ENCODE measurements at places on chromosomes 1 and 21.
A peak's percentile ranks its signal among the peaks of the same experiment; 100 is the strongest.

GRCh38 chr1:103517380-103518047, 8.0 kb upstream of the RNPC3 start:
- no peak for DNase-seq

DNA sequence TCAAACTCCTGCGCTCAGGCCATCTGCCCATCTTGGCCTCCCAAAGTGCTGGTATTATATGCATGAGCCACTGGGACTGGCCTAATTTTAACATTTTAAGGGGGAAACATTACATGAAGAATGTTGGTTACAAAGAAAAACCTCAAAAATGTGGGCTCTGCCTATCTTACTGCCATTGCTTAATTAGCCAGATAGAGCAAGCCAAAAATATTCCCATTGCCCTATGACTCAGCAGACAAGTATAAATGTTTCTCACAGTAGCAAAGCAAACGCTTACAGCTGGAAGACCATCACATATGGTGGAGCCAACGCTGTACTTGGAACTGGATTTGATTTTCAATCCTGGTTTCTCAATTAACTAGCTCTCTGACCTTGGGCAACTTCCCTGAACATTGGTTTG, 502.0 kb downstream of the SMYD3 start:
- DNase-seq: peak; percentile 87

- DNase-seq: no peak
Measured at GRCh38 chr1:201350884-201351283, 26.6 kb downstream of the TNNT2 start.

GRCh38 chr1:20936621-20937020, 149.5 kb upstream of the HP1BP3 start:
- no peak for DNase-seq

GRCh38 chr1:29563571-29563970, 327.2 kb downstream of the PTPRU start:
- no peak for DNase-seq

GRCh38 chr1:2210786-2211185, 16.2 kb upstream of the FAAP20 start:
- no peak for DNase-seq

GRCh38 chr1:57887964-57888491, 464.2 kb upstream of the DAB1 start:
- no peak for DNase-seq

DNA sequence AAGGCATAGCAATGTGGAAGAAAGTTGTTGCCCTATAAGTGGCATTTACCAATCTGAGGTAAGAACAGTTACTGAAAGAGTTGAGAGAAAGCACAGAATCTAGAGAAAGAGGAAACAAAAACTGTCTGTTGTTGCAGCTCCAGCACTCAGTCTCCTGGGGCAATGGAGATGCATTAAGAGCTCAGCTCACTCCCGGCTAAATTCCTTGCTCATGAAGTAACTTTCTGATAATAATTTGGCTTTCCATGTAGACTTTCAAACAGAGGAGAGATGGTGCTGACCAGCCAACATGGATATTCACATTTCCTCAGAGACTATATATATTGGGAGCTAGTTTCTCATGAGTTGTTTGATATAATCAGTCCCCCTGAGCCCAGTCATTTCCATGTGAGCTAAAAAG, 135.3 kb downstream of the GDAP2 start:
- no peak for DNase-seq

DNA sequence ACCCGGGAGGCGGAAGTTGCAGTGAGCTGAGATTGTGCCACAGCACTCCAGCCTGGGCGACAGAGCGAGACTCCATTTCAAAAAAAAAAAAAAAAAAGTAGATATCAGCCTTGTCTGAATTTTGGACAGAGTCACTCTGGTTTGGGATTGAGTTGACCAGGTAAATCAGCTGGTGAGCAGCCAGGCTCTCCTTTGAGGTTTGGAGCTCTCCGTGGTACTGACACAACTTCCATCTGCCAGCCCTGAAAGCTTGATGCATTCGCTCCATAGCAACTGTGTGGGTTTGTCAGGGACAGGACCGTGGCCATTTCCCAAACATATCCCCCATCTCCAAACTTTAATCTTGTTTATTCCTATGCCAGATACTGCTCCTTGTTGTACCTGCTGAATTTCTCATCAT, 155.2 kb downstream of the DMRTA2 start:
- no peak for DNase-seq

DNA sequence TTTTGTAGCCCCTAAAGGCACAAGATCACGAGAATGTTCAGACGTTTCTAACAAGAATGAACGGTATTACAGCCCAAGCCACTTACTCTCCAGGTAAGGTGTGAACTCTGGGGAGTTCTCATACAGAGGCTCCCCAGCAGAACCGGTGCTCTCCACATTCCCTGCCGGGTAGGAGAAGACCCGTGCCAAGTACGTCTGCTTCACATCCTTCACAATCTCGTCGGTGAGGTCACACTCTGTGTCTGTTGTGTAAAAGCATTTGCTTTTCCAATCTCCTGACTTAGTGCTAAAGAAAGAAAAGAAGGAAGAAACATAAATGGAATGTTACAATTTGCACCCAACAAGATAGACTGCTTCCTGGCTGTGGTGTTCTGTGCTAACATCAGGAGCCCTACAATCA, 5.7 kb downstream of the F3 start:
- no peak for DNase-seq

GRCh38 chr1:230170153-230170547, 103.1 kb downstream of the GALNT2 start:
- DNase-seq: no peak

DNA sequence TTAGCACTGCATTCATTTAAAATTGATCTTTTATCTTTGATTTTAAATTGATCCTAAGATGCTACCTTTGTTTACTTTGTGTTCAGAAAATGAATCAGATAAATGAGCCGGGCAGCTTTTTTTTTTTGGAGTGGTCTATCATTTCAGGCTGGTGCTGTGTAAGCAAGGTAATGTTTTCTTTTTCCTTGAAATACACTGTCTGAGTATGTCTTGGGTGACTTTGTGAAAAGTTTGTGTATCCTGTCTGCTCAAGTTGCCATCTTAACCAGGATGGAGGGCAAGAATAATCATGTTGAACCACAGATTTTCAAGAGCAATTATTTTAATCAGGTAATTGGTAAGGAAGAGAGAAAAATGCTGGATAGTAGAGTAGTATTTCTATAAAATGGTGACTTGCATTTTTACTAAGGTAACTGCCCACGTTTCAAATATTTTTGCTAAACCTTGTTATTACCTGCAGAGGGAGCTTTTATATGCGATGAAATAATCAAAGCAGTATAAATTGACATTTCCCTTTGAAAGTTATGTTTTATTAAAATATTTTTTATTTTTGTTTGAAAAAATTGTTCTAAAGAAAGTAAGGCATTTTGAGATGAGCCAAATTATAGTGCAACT, 11.1 kb downstream of the ADGRL2 start:
- DNase-seq: no peak

DNA sequence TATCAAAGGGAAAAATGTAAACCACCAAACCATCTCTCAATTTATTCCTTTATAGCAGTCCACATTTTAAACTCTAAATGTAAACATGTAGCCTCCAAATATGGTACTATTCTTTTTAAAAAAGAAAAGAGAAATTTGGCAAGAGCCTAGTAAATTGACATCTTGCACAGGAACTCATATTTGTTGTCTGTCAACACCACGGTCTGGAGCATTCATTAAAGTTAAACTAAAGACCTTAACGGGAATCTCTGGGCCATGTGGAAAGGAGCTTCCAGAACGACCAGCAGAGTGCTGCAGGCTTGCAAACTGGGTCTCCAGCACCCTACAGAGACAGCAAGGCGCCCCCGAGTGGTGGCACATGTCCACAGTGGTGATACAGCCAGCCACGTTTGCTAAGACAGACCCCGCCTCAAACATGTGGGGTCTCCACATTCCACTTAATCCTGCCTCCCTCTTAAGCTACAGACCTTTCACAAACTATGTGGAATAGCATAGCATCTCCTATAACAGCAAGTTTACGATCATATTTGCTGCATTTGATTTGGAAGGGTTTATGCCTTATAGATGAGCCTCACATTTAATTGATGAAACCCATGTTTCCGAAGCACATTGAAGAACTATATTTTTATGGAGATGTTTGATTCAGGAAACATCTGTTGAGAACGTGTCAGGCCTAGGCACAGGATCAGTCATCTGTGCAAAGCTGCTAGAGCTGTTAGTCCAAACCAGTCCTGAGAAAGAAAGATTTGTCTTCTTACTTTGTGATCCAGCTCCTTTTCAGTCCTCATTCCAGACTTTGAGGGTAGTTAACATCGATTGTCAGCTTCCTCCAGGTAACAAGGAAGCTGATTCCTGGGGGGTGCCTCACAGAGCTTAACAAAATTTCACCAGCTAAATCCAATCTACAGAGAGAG, 96.4 kb upstream of the BACE2 start:
- no peak for DNase-seq

DNA sequence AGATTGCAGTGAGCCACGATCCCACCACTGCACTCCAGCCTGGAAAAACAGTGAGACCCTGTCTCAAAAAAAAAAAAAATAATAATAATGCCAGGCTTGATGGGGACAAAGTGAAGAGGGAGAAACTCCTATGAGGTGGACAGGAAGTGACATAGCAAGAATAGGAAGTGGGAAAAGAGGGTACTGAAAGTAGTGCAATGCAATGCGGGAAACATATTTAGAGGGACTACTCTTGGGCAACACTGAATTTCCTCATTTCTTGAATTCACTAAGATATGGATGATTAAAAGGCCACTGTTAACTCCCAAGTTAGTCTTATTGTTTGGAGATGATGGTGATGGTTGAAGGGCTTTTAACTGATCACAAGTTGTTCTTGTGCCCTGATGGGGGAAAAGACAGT, 21.6 kb upstream of the KCNA2 start:
- DNase-seq: no peak
